ENCODE measurements at places on chromosomes 2 and 18. TPM values are rescaled to one million over a fixed set of nuclear protein-coding genes. Genes with fewer than 3 reads are reported as not detected.

Gene POTEJ
- 0.47 TPM for total RNA-seq

Gene CAPN13
- total RNA-seq: not detected

Gene GRB14
- total RNA-seq: 2.3 TPM

Gene C2orf15
- total RNA-seq: not detected

Gene AQP12B
- total RNA-seq: not detected

Gene PSMA8
- total RNA-seq: not detected

Gene GCG
- total RNA-seq: not detected

Gene MTLN
- 29.4 TPM for total RNA-seq

Gene UGT1A3
- total RNA-seq: not detected

Gene GPR35
- total RNA-seq: 0.85 TPM

Gene C2orf80
- not detected for total RNA-seq

Gene ASAP2
- total RNA-seq: 59.6 TPM

Gene COX5B
- total RNA-seq: 337 TPM

Gene EVA1A
- 66.7 TPM for total RNA-seq

All from dermis blood vessel endothelial cell (primary cell).